ENCODE measurements at places on chromosomes 2 and 18.
A peak's percentile ranks its signal among the peaks of the same experiment; 100 is the strongest.

- DNase-seq, result peak; percentile 54
Measured at GRCh38 chr2:230713331-230714135, 891 bp downstream of the CAB39 start.

- DNase-seq, result peak; percentile 15
Measured at GRCh38 chr18:67509741-67510391, 6.7 kb downstream of the DSEL start.

DNA sequence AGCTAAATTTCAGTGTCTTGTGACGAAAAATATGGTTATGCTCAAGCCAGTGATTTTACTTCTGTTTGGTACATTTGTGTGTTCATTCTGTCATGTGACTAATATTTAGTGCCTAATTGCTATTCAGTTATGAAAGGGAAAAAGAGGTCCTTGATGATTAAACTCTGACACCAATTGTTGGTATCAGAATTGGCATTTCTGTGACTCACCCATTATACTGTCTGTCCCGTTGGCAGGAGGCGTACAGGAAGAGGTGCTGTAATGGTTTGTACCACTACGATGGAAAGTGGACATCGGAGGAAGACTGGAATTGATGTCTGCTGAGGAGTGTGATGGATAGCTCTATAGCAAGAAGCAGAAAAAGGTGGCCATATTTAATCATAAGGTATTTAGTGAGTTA lies 310.4 kb upstream of the CCDC68 start:
- DNase-seq, result no peak

GRCh38 chr2:69734035-69734611 lies 7.8 kb upstream of the ANXA4 start:
- no peak for DNase-seq

DNA sequence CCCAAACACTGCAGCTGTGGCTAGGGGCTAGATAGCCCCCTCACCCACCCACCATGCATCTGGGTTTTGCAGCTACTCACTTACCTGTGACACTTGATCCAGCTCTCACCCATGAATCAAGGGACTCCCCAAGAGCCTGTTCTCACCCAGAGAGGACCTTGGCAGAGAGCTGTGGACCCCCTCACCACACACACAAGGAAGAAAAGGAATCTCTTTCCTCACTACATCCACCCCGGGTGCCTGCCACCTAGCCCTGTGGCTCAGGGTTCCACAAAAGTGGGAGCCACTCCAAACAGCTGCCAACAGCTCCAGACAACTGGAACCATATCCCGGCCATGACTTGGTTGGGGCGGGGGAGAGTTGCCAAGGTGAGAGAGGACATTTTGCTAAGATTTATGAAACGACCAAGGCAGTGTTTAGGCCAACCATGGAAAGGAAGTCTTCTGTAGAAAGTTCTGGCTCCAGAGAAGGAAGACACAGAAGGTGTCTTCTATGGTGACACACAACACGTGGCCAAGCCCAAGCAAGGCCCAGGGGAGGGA lies 522.1 kb upstream of the RAB6C start:
- no peak for DNase-seq

DNA sequence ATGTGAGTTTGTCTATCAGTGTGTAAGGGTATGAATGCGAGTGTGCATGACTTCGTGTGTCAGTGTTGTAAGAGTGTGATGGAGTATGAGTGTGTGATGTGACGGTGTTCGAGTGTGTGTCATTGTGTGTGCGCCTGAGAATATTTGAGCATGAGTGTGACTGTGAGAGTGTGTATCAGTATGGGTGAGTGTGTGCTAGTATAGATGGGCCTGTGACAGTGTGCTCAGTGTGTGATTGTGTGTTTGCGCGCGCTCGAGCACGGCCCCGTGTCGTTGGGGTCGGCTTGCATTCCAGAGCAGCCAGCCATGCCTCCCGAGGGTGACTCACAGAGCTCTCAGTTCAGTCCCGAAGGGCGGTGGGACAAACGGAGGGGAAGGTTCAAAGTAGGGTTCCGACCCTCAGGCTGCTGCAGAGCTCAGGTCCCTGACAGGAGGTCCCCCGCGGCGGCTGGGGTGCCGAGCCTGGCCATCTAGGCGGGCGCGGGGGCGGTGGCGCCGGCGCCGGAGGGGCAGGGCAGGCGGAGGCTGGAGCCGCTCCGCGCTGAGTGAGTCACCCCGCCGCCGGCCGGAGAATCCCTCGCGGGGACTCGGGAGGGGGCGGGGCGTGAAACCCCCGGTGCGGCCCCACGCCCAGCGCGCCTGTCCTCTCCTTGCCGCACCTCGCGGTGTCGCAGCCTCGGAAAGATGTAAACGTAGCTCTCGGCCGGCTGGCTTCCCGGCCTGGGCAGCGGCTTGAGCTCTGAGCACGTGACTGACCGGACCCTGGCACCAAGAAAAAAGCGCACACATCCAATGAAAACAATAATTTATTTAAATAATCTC lies 3.8 kb downstream of the DLX2 start:
- peak; percentile 87 for DNase-seq

GRCh38 chr18:38565513-38565912 lies 999.9 kb upstream of the CELF4 start:
- DNase-seq, result no peak

- no peak for DNase-seq
Measured at GRCh38 chr2:67015681-67016080, 381.5 kb upstream of the ETAA1 start.

DNA sequence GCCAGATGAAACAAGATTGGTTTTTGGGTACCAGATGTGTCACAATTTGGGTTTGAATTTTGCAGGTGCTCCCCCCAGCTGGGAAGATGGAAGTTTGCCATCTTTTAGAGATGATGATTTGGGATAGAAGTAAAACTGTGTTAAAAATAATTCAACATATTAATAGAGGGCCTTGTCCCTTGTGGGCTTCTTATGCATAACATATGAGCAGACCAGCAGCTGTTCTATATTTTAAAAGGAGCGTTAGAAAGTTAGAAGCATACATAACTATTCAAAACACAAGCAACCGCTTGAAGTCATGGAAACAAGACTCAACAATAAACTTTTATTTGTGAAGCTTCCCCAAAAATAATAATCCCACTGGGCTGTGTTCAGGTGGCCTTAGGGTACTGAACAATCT lies 62.8 kb downstream of the EFEMP1 start:
- DNase-seq, result no peak

DNA sequence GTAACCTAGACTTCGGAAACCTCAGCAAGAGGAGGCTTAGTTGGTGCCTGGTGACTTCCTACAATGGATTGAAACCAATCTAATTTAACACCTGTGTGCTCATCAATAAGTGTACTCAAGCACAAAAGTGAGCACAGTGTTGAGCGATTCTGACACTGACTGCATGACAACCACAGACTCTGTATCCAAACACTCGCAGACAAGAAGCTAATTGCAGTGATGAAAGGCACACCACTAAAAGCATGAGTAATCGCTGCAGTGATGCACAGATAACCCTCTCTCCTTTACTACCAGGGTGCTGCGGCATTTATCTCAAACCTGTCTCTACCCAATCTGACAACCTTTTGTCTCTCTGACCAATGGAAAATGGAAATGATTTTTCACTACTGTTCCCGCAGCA lies 168.1 kb downstream of the AFF3 start:
- peak; percentile 48 for DNase-seq

- no peak for DNase-seq
Measured at GRCh38 chr2:165843351-165843750, 49.3 kb upstream of the GALNT3 start.

GRCh38 chr2:36197181-36197971 lies 158.2 kb upstream of the CRIM1 start:
- DNase-seq, result no peak

DNA sequence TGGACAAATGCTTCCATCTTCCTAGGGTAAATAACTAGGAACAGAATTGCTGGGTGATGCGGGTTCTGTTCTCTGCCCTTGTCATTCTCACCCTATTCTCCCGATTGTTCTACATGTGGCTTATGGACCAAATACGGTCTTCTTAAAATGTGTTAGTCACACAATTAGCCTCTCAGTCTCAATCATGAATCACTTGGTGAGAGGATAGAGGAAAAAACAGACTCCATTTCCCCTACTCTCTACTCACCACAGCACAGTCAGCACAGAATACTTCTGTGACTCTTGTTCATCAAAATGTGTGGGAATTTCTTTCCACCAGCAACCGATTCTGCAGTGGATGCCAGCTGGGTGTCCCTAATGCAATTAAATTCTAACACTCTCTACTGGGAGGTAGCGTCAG lies 125.2 kb downstream of the SH3BP4 start:
- DNase-seq, result peak; percentile 53

- DNase-seq, result no peak
Measured at GRCh38 chr2:80348078-80348477, 43.5 kb upstream of the LRRTM1 start.

DNA sequence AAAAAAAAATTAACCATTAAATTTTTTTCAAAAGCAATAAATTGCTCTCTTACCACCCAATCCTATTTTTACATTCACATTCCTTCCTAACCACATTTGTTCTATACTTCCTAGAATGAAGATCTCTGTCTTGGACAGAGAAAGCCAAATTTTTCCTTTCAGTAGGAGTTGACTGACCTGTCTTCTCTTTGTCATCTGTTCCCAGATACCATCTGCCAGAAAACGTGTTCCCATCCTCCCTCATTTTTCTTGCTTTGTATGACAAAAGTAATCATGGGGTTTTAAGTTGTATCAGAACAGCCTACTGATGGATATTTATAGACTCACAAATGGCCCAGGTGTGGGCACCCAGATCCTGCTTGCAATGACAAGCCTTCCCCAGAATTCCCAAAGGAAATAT lies 182.1 kb downstream of the CYP26B1 start:
- no peak for DNase-seq

- no peak for DNase-seq
Measured at GRCh38 chr18:30106356-30106755, 936.2 kb downstream of the DSC3 start.

DNA sequence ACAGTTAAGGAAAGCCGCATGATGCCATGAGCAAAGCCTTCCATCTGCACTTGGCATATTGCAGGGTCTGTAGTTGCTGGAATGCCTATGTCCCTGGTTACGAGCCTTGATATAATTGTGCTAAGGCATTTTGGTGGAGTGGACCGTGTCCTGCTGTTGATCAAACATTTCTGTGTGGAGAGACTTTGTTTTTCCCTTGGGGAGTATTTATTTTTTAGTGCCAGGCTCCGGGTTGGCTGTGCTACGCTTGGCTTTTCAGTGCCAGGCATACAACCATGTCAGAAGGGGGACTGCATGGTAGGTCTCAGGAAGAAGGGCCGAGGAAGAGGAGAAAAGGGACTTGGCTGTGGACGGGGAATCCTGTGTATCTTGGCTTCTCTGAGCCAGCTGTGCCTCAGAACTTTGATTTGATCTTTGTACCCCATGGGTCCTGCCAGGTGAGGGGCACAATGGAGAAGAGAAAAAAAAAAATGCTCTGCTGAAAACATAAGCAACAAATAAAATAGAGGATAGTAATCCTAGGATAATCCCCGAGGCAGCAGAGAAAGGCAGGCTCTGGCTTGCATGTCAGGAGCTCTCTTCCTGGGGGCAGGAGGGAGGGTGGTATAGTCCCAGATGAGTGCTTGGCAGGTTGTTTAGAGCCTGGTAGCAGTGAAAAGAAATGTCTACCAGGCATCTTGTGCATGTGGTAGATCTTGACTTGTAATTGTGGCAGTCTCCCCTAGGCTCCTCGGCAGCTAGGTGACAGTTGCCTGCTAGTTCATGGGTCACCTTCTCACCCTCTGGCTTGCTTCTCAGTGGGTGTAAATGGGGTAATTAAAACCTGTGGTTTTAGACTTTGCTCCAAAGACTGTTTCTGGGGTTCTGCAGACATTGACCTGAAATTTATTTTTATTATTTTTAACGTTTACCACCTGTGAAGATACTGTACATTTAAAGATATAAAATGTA lies 233.0 kb downstream of the NEDD4L start:
- no peak for DNase-seq

DNA sequence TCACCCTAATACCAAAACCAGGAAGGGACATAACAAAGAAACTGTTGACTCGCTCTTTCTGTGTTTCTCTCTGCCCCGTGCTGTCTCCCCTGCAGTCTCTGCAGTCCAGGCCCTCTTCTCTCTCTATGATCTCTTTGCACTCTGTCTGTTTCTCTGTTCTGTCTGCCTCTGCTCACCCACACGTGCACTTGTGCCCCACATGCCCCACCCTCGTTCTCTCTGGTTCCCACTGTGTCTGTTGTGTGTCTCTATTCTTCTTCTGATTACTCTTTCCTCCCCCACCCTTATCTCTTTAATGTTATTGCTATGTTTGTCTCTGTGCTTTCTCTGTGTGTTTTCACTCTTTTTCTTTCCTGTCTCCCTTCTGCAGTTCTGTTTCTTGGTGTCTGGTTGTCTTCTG lies 54.0 kb downstream of the NAT8 start:
- no peak for DNase-seq

DNA sequence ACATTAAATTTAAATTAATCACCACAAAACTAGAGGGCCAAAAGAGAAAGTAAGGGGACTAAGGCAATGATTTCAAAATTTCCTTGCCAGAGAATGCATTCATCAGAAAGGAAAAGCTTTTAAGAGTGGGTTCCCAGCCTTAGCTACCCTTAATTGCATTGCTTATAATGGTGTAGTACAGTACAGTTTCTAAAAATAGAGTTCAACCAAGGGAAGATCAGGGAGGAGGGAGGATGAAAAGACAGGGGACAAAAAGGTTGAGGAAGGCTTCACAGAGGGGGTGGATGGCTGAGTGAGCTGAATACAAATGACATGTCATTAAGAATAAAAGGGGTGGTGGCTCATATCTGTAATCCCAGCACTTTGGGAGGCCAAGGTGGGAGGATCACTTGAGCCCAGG lies 119.9 kb downstream of the RBMS1 start:
- no peak for DNase-seq

DNA sequence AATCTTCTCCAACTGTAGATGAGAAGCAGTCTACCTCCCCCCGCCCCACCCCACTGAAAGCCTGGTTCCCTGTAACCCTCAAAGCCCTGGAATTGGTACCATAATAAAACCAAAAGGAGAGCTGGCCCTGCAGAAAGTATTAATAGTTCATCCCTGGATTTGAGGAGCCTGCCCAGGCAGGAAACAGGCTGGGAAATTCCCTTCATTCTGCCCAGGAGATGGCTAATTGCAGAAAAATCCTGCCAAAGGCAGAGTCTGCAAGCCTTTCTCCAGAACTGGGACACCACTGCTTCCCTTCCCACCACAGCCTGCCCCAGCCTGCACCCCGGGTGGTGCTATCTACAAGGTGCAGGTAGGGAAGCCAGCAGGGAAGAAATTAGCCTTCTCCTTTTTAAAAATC lies 16.3 kb downstream of the GKN2 start:
- peak; percentile 70 for DNase-seq

- DNase-seq, result peak; percentile 75
Measured at GRCh38 chr18:42038936-42039335, 83.9 kb downstream of the PIK3C3 start.

- DNase-seq, result peak; percentile 23
Measured at GRCh38 chr2:135744760-135745314, 3.2 kb downstream of the UBXN4 start.

- DNase-seq, result no peak
Measured at GRCh38 chr2:62208758-62209114, 12.8 kb downstream of the B3GNT2 start.

GRCh38 chr18:79353267-79353666 lies 42.5 kb upstream of the NFATC1 start:
- DNase-seq, result no peak

GRCh38 chr18:46408334-46408987 lies 248.6 kb downstream of the LOXHD1 start:
- DNase-seq, result no peak
